Activated CD8-positive, alpha-beta memory T cell treated with anti-CD3 and anti-CD28 coated beads, Interleukin-2, amount 50 U/mL, for 4 hours (primary cell): ENCODE measurements at places on chromosomes 3 and 15.

GRCh38 chr15:74202452-74203401 lies at the start of gene STRA6:
Gene STRA6 (minus strand): TSS chr15:74202787. CDS start chr15:74202267, 520 bp downstream.
- DNase-seq, result no peak

GRCh38 chr3:195540027-195540426 lies 3.1 kb downstream of the PPP1R2 start:
- no peak for DNase-seq

- DNase-seq, result no peak
Measured at GRCh38 chr15:70240082-70240481, 142.4 kb upstream of the TLE3 start.

DNA sequence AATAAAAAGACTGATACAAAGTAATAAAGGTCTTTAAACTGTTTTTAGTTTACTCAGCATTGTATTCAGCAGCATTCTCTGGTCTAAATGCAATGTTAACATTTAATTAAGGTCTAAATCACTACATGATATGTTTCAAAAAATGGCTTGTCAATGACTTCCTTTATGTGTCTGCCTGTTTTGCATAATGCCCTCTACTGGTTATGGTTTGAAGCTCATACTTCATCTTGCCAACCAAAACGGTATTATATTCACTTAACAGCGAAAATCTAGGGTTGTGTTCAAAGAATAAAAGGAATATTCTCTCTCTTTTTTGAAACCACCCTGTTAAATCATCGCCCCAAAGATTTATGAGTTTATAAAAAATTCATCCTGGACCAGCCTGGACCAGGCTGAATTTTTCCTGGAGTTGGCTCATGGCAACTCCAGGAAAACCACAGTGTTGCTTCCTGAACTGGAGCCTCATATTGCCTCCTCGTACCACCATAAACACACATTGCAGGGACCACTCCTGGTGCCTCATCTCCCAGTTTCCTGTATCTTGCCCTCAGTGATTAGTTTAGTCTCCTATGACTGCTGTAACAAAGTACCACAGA lies 6.7 kb upstream of the NCEH1 start:
- no peak for DNase-seq

DNA sequence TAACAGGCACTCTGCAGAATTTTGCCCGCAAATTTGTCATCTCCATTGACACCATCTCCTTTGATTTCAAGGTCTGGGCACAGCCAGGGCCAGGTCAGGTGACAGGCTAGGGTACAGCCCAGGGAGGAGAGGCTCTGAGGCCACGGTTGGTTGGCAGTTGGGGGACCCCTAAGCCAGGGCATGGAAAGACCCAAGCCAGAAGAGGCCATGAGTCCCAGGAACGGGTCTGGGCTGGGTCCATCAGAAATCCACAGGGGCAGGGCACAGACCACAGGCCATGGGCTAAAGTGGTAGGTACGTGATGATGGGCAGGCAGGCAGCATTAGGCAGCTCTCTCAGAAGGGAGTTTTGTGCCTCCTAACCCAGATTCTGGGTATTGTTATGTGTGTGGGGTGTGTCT lies 45.8 kb downstream of the SEMA3G start:
- DNase-seq, result no peak

GRCh38 chr3:189698811-189699210 lies 67.6 kb downstream of the TP63 start:
- DNase-seq, result no peak

DNA sequence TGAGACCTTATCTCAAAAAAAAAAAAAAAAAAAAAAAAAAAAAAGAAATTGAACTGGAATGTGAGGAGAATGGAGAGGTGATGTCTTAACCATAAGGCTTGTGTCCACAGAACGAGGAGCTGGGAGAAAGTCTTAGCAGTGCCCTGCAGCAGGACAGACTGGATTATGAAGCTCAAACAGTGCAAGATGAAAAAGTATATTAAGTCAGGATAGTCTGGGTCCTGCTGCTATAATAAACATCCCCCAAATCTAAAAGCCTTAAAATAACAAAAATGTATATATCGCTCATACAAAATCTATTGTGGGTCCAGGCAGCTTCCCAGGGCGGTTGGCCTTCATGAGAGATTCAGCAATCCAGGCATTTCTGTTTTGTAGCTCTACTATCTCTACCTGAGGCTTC lies 175.5 kb downstream of the RAB11A start:
- no peak for DNase-seq

DNA sequence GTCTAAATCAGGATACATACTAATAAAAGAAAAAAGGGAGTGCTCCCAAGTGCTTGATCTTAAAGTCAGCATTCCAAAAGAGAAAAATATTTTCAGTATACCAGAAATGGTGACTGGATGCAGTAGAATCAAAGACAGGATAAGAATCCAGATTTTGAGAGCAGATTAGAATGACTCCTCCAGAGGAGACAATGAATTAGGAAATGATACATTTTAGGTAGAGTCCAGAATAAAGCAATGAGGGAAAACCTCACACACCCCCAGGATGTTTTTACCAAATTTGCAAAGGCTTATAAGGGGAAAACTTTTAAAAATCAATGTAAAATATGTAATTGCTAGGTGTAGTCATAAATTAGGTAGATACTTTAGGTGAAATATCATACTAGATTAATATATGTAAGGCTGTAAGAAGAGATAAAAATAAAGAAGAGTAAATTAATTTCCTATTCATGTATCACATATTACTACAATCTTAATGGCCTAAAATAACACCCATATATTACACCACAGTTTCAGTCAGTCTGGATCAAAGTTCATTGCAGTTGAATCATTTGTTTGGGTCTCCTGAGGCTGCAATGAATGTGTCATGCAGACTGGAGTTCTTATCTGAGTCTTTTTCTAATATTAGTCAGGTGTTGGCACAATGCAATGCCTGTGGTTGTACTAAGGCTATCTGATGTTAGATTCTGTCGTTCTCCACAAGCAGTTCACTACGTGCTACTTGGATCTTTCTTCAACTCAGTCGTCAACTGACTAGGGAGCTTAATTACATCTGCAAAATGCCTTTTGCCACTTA lies 547.8 kb upstream of the EPHA6 start:
- no peak for DNase-seq

- no peak for DNase-seq
Measured at GRCh38 chr3:14393440-14394106, 8.8 kb upstream of the SLC6A6 start.

DNA sequence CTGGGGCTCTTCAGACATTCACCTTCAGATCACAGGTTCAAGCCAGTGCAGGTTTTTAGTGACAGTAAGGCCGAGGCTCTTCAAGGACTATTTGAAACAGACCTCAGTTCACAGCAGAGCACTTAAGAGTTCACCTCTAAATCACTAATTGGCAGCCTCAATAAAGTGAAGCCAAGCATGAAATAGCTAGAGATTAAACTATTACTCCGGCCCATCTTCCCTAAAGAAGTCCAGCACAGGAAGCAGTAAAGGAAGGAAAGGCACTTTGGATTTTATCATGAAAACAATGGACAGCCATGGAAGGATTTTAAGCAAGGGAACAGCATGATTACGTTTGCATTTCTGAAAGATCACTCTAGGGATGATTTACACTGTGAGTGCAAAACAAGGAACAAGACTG lies 27.6 kb upstream of the ARL6 start:
- no peak for DNase-seq

DNA sequence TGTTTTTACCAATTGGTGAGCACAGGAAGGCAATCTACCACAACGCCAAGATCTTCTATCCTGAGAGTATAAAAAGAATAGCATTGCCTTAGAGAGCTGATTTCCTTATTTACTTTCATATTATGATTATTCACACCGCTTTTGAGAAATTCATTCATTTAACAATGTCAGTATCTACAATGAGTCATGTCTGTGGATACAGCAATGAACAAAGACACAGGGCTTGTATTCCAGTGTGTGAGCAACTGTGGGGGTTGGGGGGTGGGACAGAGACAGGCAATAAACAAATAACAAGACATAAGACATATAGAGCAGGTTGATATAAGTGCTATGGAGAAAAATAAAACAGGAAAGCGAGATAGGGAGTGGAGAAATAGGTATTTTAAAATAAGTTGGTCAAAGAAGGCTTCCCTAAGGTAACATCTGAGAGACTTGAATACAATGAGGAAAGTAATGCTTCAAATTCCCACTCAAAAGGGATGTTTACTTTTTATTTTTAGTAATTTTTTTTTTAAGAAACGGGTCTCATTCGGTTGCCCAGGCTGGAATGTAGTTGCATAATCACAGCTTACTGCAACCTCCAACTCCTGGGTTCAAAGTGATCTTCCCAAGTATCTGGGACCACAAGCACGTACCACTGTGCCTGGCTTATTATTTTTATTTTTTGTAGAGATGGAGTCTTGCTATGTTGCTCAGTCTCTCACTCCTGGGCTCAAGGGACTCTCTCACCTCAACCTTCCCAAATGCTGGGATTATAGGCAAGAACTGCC lies 45.7 kb downstream of the PGBD4 start:
- DNase-seq, result no peak

GRCh38 chr15:71344316-71344715 lies 229.0 kb downstream of the THSD4 start:
- no peak for DNase-seq

DNA sequence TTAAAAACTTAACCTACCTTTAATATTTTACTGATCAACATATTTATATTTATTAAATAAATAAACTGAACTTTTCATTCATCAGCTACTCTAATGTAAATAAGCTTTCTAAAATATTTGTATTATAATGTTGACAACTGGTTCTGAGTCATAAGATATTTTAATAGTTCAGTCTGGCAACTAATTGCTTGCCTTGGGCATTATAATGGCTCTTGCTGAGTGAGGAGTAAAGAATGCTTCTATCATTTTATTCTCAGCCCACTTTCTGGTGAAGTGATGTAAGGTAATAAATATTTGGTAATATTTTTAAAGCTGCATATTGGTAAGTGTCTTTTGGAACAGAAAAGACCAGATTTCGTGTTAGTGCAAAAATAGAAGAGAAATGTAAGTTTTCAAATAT lies 81.5 kb downstream of the DIPK2A start:
- DNase-seq, result no peak

GRCh38 chr3:59001675-59002074 lies 48.1 kb downstream of the CFAP20DC start:
- no peak for DNase-seq

DNA sequence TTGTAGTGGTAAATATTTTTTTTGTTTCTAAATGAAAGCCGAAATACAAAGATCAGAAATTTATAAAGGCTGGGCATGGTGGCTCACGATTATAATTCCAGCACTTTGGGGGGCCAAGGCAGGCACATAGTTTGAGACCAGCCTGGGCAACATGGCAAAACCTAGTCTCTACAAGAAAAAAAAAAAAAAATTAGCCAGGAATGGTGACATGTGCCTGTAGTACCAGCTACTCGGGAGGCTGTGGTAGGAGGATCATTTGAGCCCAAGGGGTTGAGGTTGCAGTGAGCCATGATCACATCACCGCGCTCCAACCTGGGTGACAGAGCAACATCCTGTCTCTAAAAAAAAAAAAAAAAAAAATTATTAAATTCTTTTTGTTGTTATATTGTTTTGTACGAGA lies 6.9 kb downstream of the DENND4A start:
- no peak for DNase-seq

GRCh38 chr15:57732526-57733331 lies 26.2 kb downstream of the POLR2M start:
- peak; percentile 48 for DNase-seq

DNA sequence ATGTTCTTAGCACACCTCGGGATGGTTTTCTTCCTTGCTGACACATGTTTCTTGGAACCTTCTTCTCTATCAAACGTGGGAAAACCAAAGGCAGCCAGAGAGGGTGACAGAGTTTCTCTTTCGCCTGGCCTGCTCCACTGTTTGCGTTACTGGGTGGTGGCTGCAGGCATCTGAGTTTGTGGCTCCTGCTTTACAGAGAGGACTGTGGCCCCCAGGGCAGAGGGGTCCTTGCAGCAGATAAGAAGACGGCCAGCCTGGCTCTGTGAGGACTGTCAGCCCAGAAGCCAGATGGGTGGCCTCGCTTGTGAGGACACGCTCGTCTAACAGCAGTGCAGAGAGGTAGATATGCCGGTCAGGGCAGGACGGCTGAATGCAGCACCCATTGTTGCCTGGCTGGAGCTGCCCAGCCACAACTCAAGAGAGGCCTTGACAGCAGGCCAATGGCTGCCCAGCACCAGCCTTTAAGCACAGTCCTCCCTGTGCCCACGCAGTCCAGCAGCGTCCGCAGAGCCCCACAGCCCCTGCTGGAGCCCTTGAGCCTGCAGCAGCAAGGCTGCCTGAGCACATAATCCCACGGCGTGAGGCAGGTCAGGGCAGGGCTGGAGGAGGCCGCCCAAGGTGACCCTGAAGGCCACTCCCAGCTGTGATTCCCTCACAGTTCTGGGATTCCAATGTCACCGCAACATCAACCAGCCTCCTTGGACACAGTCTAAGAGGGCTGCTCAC lies 15.0 kb upstream of the SPTBN5 start:
- no peak for DNase-seq

GRCh38 chr15:83178869-83179325 lies 28.7 kb downstream of the HDGFL3 start:
- DNase-seq, result no peak

DNA sequence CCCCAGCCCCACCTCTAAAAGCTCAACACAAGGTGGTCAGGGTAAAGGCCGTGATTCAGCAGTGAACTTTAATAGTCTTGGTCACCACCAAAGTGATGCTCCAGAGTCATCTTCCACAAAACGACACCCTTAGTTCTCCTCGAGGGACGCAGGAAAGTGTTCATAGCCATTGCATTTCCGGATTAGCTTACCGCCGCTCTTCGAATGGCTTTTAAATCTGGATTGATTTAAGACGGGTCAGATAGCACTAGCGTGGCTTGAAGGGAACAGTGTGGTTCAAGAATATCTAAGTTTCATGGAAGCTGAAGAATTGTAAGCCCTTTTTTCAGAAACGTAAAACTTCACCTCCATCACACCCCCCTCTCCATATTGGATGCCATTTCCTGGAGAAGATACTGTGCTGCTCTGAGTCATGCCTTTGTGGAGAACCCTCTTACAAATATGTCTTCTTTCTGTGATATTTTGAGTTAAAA lies 829 bp downstream of the RNF7 start:
- no peak for DNase-seq

- DNase-seq, result no peak
Measured at GRCh38 chr3:23873941-23874340, 42.8 kb downstream of the NKIRAS1 start.

DNA sequence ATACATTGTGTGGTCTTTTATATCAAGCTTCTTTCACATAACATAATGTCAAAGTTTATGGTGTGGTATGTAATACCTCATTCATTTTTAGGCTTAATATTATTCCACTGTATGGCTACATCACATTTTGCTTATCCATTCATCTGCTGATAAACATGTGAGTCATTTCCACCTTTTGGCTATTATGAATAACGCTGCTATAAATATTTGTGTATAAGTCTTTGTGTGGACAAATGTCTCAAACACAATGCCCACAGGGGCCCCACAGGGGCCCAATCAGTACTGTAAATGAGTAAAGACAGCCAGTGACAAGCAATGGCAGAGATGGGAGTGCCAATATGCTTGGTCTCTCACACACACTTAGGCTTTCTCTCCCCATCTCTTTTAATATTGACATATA lies 54.2 kb downstream of the PIK3R4 start:
- DNase-seq, result no peak
